ENCODE measurements at places on chromosomes 3 and 15. TPM values are rescaled to one million over a fixed set of nuclear protein-coding genes. Genes with fewer than 3 reads are reported as not detected.

- DNase-seq: no peak
Measured at GRCh38 chr3:24182756-24183155, 237.7 kb downstream of the NR1D2 start.

- DNase-seq: peak; percentile 24
Measured at GRCh38 chr3:50170689-50171088, 15.6 kb downstream of the SEMA3F start.

DNA sequence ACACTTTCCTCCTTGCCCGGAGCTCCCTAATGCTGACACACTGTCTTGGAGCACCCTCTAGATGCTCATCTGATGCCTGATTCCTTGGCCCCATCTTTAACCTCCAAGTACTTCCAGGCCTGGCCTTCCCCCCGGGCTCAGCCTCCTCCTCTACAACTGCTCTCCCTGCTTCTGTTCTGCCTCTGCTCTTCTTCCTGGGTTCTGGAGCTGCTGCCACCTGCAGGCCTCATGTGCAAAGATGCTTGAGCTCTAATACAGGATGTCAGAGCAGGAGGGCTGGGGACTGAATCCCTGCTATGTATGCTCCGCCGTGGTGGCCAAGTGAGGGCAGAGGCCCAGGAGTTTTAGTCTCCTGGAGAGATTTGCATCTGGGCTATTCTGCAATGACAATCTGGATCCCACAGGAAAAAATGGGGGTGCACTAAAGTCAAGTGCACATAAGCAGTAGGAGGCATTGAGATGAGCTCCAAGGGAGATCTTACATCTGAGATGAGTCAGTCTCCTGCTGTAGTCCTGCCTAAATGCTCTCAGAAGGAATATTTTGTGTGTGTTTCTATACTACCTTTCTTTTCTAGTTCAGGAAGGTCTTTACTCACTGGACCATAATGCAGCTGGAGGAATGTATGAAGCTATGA lies 296.3 kb downstream of the UACA start:
- DNase-seq: peak; percentile 58

- DNase-seq: no peak
Measured at GRCh38 chr3:100155128-100155527, 40.8 kb upstream of the FILIP1L start.

DNA sequence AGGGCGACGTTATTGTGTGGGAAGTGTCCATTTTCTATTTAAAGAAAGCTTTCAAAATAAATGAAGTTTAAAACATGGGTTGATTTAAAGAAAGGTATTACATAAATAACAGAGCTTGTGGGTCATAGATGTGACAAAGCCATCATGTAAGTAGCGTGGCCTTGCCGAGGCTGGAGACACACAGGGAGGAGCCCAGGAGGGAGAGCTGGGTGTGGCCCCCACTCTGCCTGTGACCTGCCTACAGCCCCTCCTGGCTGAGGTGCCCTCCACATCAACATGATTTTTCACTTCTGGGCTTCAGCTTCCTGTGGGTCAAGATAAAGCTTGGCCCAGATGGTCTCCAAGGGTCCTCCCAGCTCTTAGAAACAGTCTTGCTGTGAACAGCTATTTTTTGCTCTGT lies 12.5 kb upstream of the MGLL start:
- no peak for DNase-seq

GRCh38 chr3:81871358-81872155 lies 110.1 kb upstream of the GBE1 start:
- no peak for DNase-seq

DNA sequence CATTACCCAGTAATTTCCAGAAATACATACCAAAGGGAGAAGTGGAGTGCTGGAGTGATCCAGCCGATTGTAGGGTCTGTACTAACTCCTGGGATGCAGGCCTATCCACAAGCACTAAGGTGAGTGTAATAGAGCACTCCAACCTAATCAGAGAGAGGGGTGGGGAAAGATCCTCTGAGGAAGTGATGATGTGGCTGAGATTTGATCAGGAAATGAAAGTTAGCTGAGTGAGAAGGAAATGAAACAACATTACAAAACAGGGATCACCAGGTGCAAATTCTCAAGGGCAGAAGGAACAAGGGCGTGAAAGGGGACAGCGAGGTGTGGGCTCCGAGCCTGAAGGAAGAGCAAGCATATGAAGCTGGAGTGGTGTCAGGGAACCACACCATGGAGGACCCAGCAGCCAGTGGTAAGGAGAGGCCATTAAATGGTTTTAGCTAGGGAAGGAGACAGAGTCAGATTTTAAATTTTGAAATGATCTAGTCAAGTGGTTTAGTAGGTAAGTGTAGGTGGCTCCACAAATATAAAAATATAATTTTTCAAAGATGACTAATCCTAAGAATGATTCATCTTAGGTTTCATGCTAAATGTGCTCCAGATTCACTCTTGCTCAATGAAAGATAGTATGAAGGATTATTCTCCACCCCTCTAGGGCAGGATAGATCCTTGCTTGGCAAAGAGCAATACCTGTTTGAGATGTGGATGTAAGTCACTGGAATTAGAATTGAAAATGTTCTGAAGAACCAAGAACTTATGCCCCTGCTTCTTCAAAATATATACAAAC lies 348.7 kb downstream of the TBL1XR1 start:
- no peak for DNase-seq

GRCh38 chr3:23324745-23325144 lies 121.6 kb downstream of the UBE2E2 start:
- no peak for DNase-seq

DNA sequence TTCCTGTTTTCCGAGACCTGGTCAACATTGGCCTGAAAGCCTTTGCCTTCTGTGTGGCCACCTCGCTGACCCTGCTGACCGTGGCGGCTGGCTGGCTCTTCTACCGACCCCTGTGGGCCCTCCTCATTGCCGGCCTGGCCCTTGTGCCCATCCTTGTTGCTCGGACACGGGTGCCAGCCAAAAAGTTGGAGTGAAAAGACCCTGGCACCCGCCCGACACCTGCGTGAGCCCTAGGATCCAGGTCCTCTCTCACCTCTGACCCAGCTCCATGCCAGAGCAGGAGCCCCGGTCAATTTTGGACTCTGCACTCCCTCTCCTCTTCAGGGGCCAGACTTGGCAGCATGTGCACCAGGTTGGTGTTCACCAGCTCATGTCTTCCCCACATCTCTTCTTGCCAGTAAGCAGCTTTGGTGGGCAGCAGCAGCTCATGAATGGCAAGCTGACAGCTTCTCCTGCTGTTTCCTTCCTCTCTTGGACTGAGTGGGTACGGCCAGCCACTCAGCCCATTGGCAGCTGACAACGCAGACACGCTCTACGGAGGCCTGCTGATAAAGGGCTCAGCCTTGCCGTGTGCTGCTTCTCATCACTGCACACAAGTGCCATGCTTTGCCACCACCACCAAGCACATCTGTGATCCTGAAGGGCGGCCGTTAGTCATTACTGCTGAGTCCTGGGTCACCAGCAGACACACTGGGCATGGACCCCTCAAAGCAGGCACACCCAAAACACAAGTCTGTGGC lies 16.9 kb downstream of the TMEM43 start:
- DNase-seq: no peak

CSPG4 gene
- not detected for total RNA-seq

MESP2 gene
- not detected for total RNA-seq

DNA sequence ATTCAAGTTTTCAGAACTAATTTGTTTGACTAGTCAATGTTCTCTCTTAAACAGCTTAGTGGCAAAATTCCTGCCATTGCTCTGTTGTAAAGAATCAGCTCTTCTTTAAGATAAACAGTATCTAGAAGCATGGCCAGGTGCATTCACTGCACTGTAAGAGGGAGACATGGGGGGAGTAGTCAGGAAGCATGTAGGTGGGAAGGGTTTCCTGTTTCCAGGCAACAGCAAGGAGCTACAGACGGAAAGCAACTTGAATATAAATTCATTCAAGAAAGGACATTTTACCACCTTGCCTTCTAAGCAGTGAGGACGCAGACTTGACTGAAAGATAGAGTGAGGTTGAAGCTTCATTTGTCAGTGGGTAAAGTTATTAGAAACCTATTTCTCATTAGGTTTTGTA lies 55.3 kb downstream of the BBX start:
- no peak for DNase-seq

GRCh38 chr3:26515351-26515750 lies 107.2 kb upstream of the LRRC3B start:
- DNase-seq: no peak
